Thymus (tissue), 14 donors: ENCODE measurements at places on chromosomes 11 and 22.

DNA sequence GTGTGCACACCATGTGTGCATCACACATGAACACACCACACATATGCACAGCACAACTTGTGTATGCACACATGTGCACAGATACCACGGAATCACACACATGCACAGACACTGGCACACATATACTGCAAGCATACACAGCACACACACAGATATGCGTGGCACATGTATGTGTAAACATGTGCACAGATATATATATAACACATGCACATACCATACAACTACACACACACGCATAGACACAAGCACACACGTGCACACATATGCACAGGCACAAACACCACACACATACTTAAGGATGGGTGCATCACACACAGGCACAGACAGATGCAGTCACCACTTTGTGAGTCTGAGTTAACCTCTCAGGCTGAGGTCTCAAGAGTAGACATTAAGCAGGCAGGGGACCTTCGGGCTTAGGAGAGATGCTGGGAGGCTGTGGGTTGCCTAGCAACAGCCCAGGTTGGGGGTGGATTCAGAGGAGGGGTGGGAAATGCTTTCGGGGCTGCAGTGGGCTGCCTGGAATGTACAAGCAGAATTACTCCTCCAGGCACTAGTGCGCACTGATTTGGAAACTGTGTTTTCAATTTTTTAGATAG, 82.9 kb downstream of the MYO18B start:
- no peak for DNase-seq

DNA sequence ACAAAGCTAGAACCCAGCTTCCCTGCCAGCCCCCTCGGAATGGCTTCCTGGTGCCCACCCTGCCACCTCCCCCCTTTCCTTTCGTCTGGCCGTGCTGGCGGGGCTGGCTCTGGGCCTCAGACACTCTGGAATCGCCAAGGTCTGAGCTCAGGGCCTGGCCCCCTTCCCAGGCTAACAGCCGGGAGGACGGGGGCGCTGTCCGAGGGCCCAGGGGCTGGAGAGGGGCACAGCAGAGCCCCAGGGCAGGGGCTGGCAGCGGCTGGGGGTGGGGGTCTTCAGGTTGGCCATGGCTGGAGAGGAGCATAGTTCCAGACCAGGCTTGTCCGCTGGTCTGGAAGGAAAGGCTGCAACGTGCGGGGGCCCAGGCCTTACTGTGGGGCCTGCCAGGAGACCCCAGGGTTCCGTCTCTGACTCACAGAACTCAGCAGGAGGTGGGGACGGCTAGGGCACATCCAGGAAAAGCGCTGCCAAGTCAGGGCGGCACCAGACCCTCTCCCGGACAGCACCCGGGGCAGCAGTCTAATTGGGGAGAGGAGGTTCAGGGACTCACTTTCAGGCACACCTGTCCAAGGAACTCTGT, 861 bp upstream of the LTBP3 start:
- no peak for DNase-seq

DNA sequence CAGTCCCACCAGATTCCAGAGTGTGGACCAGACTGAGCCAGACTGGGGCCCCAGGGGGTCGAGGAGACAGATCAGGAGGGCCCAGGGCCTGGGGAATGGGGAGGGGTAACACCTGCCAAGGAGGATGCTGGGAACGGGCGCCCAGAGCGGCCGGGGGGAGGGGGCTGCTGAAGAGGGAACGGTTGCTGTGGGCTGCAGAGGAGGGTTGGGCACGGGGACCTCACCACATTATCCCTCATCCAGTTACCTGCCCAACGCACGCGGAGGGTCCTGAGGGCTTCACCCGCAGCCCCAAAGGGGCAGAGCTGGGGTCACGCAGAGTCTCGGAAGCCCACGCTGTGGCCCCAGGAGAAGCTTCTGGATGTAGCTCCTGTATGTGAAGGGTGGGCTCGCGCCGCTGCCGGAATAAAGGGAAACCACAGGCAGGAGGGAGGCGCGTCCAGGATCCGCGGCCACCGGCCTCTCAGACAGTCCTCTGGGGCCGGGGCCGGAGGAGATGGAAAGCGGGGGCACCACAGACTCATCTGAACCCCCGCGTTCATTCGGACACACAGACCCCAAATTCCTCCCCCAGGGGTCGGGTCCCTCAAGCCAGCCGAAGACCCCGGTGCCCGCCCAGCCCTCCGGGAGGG, 866 bp upstream of the SELENOO start:
- DNase-seq, result no peak

DNA sequence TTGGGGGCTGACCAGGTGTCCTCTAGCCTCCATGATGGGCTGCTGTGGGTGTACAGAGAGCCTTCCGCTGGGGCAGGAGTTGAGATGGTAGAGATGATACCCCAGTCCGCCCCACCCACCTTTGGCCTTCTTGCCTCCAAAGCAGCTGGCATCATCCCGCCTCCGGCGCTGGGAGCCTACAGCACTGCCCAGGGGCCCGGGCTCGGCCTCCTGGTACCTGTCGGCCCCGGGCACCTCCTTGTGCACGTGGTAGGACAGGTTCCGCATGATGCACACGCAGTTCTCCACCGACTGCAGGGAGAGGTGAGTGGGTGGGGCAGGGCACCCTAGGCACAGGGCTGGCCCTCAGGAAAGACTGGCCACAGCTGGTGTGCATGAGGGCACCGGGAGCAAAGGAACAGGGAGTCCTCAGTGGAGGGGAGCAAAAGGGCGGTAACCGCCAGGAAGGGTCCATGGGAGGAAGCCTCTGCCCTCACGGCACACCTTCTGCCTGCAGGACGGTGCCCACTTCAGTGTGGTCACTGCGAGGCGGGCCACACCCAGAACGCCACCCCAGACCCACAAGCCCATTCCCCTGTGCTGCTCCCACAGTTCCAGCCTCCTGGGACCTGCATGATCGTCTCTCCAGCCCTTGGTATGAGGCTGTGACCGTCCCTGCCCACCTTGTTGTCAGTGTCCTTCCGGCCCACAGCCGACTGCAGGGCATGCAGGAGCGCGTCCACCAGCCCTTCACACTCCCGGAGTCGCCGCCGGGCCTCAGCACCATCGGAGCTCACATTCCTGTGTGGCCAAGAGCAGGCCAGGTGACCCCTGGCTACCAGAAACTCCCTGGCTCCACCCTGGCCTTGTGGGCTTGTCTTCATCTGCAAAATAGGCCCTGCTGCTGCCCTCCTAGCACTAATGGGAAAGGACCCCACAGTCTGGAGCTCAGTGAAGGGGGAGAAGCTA, 36.0 kb upstream of the TXNRD2 start:
- DNase-seq, result no peak

DNA sequence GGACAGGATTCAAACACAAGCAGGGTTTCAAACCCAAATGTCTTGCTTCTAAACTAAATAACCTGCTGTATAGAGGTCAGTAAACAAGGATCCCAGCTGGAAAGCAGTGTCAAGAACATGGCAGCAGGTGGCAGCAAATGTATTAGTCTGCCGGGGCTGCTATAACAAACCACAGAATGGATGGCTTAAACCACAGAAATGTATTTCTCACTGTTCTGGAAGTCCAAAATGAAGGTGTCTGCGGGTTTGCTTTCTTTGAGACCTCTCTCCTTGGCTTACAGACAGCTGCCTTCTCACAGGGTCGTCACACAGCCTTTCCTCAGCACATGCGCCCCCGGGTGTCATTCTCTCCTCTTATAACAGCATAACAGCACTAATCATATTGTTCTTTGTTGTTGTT, 65.1 kb upstream of the LRRC55 start:
- peak; percentile 2 for DNase-seq

DNA sequence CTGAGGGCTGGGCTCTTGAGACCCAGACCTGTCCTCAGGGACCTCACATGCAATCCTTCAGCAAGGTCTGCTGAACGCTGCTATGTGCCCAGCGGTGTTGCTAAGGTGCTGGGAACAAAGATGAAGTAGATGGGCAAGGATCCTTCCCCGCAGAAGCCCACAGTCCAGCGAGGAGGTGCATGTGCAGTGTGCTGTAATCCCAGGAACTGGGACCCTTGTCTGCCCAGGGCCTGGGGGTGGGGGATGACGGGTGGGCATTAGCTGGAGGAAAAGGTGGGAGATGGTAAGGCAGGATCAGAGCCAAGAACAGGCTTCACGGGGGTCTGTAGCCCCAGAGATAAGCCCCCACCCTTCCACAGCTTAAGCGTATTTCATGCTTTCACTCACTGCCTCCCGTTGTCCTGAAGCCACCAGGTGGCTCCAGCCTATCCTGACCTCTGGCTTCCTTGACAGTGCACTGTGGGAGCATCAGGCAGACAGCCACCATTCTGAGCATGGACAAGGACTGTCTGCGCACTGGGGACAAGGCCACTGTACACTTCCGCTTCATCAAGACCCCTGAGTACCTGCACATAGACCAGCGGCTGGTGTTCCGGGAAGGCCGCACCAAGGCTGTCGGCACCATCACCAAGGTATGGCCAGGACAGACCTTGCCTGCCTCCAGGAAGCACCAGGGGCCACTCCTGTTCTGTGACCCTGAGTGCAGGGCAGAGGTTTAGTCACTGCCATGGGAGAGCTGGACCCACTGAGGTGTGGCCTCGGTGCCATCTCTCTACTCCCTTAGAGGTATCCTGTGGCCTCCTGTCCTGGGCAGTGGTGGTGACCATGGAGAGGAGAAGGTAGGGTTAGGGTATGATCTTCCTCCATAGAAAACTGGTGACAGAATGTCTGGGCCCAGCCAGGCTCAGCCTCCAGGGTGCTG, 22.0 kb downstream of the GTPBP1 start:
- no peak for DNase-seq

DNA sequence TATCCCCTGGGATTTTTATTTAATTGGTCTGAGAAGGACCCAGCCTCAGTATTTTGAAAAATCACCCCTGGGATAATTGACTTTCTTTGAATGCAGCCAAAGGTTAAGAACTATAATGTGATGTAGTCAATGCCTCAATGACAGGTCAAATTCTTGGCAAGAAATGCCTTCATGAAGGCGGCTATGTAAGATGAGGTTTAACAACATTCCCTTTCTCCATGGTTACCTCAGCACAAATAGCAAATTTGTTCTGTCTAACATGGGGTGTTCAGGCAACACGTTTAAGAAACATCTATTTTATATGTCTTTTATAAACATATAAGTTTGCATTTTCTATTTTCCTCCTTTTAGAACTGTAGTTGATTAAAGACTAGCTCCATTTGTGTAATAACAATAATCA, 5.3 kb downstream of the SLN start:
- DNase-seq, result no peak

GRCh38 chr11:112297248-112297866, 36.7 kb upstream of the PLET1 start:
- DNase-seq, result peak; percentile 24

- DNase-seq, result no peak
These were observed 62.5 kb upstream of the CRTAM start for GRCh38 chr11:122775675-122776271.

- no peak for DNase-seq
These were observed 503.9 kb downstream of the INSC start for GRCh38 chr11:15618583-15619032.
